ENCODE measurements at places on chromosomes 7 and 10. TPM values are rescaled to one million over a fixed set of nuclear protein-coding genes. Genes with fewer than 3 reads are reported as not detected.

DNA sequence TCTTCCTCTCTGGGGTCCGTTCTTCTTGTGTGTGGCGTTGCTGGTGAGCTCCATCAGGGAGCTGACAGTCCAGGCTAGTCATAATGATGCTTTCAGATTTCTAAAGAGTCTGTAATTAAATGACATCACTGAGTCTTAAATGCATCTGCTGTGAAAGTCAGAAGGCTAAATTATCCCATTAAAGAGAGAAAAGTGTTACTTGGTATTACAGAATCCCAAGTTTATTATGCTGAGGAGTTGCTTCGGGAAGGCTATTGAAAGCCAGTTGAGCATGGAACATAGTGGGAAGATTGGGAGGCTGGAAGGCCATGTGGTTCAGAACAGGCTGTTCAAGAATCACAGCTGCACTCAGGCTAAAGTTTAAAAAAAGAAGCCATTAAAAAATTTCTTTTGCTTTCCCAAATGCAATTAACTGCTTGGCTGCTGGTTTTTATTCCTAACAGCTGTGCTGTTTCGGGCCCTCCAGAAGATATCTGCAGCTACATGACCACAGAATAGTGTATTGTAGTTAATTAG, 342.6 kb upstream of the LRGUK start:
- no peak for DNase-seq
- H3K4me3 ChIP-seq = no peak overlapping the region
- no peaks in the 10 kb centered on the region for H3K27me3 ChIP-seq
- no peaks in the 10 kb centered on the region for H3K4me1 ChIP-seq
- H3K27ac ChIP-seq = no peak overlapping the region

DNA sequence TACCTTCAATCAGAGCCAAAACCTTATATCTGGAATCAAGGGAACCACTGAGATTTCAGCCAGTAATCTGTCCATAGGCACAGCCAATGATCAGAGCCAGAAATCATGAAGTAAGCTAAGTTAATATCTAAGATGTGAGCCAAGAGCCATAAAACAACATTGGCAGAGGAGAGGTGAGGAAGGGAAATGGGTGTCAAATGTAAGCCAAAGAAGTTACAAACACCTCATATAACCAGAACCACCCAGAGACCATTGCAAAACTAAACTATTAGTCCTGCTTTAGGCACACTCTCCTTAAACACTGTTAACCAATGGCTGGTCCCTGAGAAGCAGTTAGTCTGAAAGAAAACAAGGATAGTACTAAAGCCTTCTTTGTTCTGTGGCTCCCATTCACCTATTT, 173.1 kb downstream of the HPSE2 start:
- no peaks in the 10 kb centered on the region for H3K27me3 ChIP-seq
- no peak overlapping the region for H3K27ac ChIP-seq
- H3K4me1 ChIP-seq = no peaks in the 10 kb centered on the region
- DNase-seq = no peak
- no peaks in the 10 kb centered on the region for H3K36me3 ChIP-seq

GRCh38 chr10:130748409-130749057, 563.0 kb downstream of the TCERG1L start:
- H3K36me3 ChIP-seq = no peaks in the 10 kb centered on the region
- DNase-seq = peak; percentile 12
- no peaks in the 10 kb centered on the region for H3K4me1 ChIP-seq
- H3K27me3 ChIP-seq = peaks cover 2% of the 10 kb centered on the region
- H3K27ac ChIP-seq = no peak overlapping the region
- H3K4me3 ChIP-seq = no peak overlapping the region

The ACSL5 gene
- total RNA-seq = 3.6 TPM

DNA sequence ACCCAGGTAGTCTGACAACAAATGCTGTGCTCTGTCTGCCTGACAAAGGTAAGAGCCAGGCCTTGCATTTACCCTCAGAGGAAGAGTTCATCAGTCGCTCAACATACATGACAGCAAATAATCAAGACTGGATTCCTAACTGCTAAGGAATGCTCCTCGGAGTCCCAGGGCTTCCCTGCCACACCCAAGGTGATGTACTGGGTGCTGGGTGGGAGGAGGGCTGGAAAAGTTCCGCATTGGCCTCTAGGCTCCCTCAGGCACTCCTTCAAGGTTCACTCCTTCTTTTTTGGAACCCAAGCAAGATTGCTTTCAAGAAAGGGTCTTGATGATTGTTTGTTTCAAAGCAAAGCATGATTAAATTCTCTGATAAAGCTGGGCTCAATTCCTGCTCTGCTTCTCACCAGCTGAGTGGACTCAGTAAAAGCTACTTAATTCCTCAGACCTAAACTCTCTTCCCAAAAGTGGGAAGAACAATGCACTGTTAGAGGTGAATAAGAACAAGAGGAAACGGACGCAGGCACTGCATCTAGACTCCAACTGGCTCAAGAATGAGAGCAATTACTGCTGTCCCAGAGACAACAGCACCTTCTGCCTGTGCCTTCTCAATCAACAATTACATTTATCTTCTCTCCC, 173.5 kb downstream of the ELMO1 start:
- no peaks in the 10 kb centered on the region for H3K27me3 ChIP-seq
- H3K27ac ChIP-seq = no peak overlapping the region
- DNase-seq = no peak
- H3K36me3 ChIP-seq = no peaks in the 10 kb centered on the region

The C7orf57 gene
- not detected for total RNA-seq

GRCh38 chr7:105157278-105157677, 143.3 kb downstream of the KMT2E start:
- H3K27ac ChIP-seq = no peak overlapping the region
- DNase-seq = no peak
- H3K27me3 ChIP-seq = no peaks in the 10 kb centered on the region
- no peak overlapping the region for H3K4me3 ChIP-seq

The TMEM168 gene
- 9.9 TPM for total RNA-seq

DNA sequence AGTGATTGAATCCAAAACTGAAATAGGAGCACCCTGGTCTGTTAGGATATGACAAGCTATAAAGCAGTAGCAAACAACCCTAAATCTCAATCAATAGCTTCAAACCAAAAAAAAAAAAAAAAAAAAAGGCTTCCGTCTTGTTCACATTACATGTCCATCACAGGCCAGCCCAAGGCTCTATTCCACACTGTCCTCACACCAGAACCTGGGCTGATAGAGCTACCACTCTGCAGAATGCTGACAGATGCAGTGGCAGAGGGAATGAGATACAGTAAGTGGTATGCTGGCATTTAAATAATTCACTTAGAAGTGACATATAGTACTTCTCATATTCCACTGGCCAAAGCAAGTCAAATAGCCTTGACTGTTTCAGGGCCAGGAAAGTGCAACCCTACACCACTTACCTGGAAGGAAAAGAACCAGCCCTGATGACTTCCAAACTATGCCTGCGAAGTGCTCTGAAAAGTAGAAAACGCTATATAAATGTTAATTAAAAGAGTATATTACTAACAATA, 5.8 kb downstream of the CDCA7L start:
- peaks cover 6% of the 10 kb centered on the region for H3K4me1 ChIP-seq
- no peaks in the 10 kb centered on the region for H3K36me3 ChIP-seq
- no peak overlapping the region for H3K4me3 ChIP-seq
- DNase-seq = no peak
- no peak overlapping the region for H3K27ac ChIP-seq
- no peaks in the 10 kb centered on the region for H3K27me3 ChIP-seq

- H3K27me3 ChIP-seq = no peaks in the 10 kb centered on the region
- no peak overlapping the region for H3K4me3 ChIP-seq
- peaks cover 8% of the 10 kb centered on the region for H3K4me1 ChIP-seq
- no peak overlapping the region for H3K27ac ChIP-seq
- H3K36me3 ChIP-seq = no peaks in the 10 kb centered on the region
Measured at GRCh38 chr7:125061-125475, 67.3 kb upstream of the FAM20C start.

- no peak overlapping the region for H3K27ac ChIP-seq
- no peak for DNase-seq
- no peaks in the 10 kb centered on the region for H3K27me3 ChIP-seq
- no peak overlapping the region for H3K4me3 ChIP-seq
- no peaks in the 10 kb centered on the region for H3K4me1 ChIP-seq
- no peaks in the 10 kb centered on the region for H3K36me3 ChIP-seq
Measured at GRCh38 chr10:3978761-3979160, 193.8 kb upstream of the KLF6 start.

The TMEM184A gene
- total RNA-seq = 3.0 TPM

- H3K27ac ChIP-seq = no peak overlapping the region
- DNase-seq = no peak
- no peak overlapping the region for H3K4me3 ChIP-seq
- no peaks in the 10 kb centered on the region for H3K36me3 ChIP-seq
- no peaks in the 10 kb centered on the region for H3K4me1 ChIP-seq
Measured at GRCh38 chr7:25906003-25906402, 246.0 kb upstream of the NFE2L3 start.

The DNAH11 gene
- 0.59 TPM for total RNA-seq

The DPY19L1 gene
- 8.6 TPM for total RNA-seq

The CNNM1 gene
- total RNA-seq = not detected

All from psoas muscle (tissue), 8 donors.